ENCODE measurements at places on chromosomes 12 and 14.
A peak's percentile ranks its signal among the peaks of the same experiment; 100 is the strongest.

GRCh38 chr12:125773033-125773640 is 707.9 kb downstream of the AACS start:
- DNase-seq: no peak

GRCh38 chr14:42112108-42112507 is 505.4 kb downstream of the LRFN5 start:
- DNase-seq: peak; percentile 47

- DNase-seq: peak; percentile 98
Measured at GRCh38 chr12:124939421-124940142, 25.1 kb upstream of the UBC start.

GRCh38 chr14:103315351-103315911 is 18.6 kb upstream of the EIF5 start:
- peak; percentile 32 for DNase-seq

GRCh38 chr12:109382031-109382430 is 34.3 kb downstream of the MYO1H start:
- DNase-seq: no peak

GRCh38 chr12:42605685-42606084 is 16.1 kb upstream of the PRICKLE1 start:
- no peak for DNase-seq

GRCh38 chr14:68584786-68585185 is 208.1 kb downstream of the ZFP36L1 start:
- DNase-seq: no peak

GRCh38 chr14:89720076-89720687 is 234.3 kb downstream of the EFCAB11 start:
- no peak for DNase-seq

DNA sequence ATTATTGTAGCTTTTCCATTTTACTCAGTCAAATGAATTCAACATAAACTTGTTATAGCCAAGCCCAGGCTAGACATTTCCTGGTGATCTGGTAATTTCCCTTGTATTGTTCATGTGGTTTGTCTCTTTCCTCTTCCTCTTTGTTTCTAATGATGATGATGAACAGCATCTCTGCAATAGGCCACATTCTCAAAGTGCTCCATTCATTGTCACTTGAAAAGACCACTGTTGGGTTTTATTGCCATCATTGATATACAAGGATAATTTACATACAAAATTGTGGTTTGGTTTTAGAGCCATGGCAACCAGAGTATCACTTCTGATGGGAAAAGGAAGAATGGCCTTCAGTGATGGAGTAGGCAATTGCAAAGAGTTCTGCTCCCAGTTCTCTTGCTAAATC is 379.3 kb downstream of the RGS6 start:
- no peak for DNase-seq

All from fibroblast of skin of right biceps (primary cell).